ENCODE measurements at places on chromosomes 3 and 15.

DNA sequence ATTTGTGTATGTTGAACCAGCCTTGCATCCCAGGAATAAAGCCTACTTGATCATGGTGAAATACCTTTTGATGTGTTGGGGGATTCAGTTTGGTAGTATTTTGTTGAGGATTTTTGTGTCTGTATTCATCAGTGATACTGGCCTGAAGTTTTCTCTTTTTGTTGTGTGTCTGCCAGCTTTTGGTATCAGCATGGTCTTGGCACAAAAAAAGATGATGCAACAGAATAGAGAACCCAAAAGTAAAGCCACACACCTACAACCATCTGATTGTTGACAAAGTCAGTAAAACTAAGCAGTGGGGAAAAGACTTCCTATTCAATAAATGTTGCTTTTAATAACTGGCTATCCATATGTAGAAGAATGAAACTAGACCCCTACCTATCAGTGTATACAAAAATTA is 77.6 kb downstream of the TCF12 start:
- DNase-seq: no peak

DNA sequence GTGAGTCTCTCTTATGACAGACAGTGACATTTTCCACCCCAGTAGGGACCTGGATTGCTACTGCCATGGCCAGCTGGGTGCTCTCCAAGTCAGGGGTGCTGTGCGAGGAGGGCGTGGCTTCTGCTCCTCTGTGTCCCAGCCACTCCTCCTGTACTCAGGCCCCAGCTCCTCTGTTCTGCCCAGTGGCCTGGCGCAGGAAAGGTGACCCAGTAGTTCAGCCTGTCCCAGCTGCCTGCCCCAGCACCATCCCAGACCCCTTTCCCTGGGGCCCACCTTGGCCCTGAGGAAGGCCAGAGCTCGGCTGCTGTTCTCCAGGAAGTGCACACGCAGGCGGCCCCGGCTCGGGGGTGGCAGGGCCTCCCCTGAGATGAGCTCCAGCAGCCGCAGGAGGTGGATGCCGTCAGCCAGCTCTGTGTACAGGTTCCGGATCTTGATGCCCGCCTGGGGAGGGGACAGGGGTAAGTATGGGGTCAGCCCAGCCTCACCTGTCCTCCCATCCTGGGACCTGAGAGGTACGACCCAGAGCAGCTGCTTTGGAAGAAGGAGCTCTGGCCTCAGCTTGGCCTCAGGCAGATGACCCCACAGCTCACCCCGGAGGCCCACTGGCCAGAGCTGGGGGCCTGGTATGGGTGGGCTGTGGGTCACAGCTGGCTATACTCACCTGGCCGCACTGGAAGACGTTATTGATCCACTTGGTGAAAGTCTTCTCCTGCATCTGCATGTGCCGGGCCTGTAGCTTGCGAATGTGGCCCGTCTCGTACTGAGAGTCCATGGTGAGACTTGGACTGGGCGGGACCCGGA is 1.0 kb downstream of the SPTBN5 start:
- no peak for DNase-seq

DNA sequence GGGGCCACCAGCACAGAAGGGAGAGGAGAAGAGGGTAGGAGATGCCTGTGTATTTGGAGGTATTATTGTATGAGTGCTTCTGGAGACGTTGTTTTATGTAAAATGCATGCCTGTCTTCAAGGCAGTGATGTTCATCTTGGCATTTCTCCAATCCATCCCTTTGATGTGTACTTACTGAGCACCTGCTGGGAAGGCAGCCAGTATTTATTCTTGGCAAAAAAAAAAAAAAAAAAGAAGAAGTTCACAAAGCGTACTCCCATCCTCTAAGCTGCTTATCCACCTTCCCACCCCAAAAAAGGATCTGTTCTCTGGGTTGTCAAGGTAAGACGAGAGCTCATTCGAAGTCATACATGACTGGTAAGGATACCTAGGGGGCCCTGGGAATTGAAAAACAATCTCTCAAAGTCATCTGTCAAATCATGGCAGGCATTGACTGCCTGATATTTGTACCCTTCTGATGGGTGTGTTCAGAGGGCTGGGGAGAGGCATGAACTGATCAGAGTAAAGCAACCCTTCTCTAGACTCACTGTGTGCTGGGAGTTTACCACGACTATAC is 30.0 kb upstream of the SLC6A1 start:
- DNase-seq: no peak

DNA sequence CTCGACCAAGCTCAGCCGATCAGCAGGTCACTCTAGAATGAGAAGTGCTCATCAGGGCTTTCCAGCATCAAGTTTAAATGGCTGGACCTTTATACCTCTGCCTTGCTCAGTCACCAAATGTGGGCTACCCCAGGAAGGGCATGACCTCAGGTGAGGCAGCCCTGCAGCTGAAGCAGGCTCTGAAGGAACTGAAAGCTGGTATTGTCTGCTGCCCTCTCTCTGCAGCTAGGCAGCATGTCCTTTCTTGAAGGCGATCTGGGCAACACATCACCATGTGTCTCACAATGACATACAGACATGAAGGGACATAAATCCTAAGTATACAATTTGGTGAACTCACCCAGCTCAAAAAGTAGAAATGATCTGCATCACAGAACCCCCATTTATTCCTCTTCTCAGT is 38.7 kb upstream of the ARID3B start:
- no peak for DNase-seq

DNA sequence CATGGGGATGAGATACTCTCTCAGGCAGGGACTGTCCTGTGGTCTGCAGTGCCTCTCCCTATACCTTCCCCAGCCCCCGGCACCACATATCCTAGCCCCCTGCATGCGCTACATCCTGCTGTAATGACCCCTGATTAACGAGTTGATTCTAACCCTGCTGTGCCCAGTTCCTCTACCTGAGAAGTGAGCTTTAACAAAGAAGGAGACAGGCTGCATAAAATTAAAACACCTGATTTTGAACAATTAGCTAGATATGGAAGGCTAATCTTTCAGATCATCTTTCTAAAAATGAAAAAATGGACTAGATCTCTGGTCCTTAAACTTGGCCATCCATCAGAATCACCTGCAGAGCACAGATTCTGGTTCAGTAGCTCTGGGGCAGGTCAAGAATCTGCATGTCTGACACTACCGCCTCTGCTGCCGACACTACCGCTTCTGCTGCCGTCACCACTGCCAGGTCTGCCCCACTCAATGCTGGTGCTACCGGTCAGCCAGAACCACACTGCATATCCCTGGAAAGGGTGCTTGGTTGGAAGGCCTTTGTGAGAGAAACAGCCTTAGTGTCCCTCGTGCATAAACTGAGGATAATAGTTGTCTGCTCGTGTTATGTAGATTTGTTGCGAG is 33.6 kb upstream of the ZBTB38 start:
- no peak for DNase-seq

DNA sequence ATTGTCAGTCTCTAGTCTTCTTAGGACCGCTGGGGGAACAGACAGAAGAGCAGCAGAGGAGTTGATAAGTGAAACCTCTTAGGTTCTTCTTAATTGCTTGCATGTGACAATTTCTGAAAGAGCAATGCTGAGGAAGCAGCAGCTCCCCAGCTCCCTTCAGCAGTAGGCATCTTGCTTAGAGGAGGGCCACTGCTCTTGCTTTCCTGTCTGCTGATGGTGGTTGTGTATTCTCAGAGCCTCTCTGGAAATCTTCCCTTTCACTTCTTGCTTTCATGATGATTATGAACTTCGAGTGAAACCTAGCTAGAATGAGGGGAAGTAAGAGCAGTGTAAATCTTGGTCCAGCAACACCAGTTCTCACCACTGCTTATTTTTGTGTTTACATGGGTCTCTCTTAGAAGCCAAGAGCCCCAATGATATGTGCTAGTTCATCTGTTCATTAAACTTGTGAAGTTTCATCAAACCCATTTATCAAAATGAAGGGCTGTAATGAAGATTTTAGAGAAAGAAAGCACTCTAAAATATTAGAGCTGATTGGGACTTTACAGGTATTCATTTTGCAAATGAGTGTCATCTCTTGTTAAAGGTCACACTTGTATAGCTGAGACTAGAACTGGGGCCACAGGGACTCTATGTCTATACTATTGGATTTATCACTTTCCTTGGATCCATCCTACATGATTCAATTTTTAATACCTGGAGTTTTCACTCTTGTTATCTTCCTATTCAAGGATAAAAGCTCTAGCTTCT is 246.7 kb downstream of the LPP start:
- peak; percentile 50 for DNase-seq

DNA sequence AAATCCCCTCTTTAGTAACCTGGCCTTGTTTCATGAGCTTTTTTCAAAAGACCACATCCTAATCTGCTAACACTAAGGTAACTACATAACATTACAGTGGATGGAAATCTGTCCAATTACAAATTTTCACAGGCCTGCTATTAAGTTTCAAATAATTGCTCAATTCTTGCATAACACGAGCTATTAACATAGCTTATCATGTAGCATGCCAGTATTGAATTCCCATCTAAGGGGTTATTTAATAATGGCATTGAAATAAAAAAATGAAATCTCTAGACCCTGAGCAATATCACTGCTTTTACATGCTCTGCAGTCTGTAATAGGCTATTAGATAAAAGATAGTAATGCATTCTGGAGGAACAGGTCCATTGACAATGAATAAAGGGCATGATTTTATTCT is 748.3 kb upstream of the NECTIN3 start:
- no peak for DNase-seq

DNA sequence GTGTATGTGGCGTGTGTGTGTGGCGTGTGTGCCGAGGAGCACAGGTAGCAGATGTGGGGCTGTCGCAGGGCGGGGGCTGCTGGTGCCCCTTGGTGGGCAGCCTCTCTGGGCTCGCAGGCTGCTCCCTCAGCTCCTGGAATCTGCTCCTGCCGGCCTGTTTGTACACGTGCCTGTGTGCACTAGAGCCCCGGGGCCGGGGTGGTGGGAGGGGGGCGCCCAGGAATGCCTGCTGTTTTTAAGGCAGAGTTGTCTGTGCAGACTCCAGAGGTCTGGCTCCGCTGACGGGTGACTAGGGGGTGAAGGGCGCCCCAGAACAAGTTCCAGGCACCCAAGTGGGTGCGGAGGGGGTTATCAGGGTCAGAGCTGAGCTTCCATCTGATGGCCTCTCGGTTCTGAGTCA is 112.2 kb downstream of the FBLN2 start:
- no peak for DNase-seq

- DNase-seq: peak; percentile 6
Observed at GRCh38 chr3:100634493-100635272, 25.3 kb downstream of the ADGRG7 start.

DNA sequence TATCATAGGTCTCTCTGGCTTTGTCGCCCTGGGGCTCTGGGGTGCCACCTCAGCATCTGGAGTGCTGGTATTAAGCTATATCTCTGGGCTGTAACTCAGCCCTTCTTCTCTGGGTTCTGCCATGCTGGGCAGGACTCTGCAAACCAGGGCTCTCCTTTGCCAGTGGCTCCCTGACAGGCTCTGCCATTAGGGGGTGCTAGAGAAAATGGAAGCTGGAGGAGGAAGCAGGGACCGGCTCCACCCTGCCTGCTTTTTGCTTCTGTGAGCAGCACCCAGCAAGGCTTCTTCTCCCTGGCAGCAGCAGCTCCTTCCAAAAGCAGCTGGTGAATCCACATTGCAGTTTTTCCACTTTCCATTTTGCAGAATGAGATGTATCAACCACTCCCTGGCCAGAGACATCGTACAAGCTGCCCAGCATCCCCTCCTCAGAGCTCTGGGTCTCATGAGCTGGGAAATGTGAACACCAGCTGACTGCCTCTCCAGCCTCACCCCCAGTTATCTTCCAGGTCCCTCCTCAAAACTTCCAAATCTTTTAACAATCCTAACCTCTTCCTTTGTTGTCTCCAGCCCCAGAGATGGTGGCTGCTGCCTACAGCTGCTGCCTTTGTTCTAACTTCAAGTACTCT is 165.0 kb downstream of the ABHD5 start:
- DNase-seq: peak; percentile 6
